ENCODE measurements at places on chromosomes 5 and 9.

GRCh38 chr9:94734054-94734754 is 7.7 kb downstream of the AOPEP start:
- DNase-seq, result peak; percentile 61

- DNase-seq, result no peak
These were observed 337.7 kb downstream of the CDK5RAP2 start for GRCh38 chr9:120242116-120242811.

- no peak for DNase-seq
These were observed 1.3 kb downstream of the TEX53 start for GRCh38 chr9:114656301-114656700.

GRCh38 chr9:14517154-14517906 is 175.9 kb downstream of the ZDHHC21 start:
- no peak for DNase-seq

- no peak for DNase-seq
These were observed 309.6 kb upstream of the CCNH start for GRCh38 chr5:87722286-87722685.

DNA sequence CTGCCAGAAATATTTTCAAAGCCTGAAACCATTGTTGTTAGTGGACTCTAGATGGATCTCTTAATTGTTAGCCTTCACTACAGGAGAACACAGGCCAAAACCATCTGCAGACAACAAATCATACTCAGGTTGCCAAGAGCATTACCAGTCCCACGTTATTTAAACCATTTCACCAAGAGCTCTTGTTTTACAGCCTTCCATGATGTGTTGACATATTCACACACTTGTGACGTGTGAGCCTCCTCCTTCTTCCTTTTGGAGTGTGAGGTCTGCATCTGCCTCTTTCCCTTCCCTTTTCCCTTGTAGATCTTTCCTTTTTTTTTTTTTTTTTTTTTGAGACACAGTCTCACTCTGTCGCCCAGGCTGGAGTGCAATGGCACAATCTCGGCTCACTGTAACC is 279.0 kb downstream of the AUH start:
- DNase-seq, result peak; percentile 19

DNA sequence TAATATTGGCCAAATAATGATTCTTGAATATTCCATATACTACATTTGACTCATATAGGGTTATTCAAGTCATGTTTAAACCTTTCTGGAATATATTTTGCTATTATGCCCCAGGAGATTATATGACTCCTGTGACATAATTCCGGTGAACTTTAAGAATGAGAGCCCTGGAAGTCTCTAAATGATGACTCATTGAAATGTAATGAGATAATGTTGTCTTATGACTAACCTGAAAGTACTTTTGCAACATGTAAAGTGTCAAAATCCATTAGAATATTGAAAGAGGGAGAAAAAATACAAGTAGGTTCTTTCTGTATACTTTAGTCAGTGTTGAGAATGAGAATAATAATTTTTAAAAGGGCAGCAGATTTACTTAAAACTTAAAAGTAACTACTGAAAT is 830.4 kb downstream of the MAT2B start:
- no peak for DNase-seq

- no peak for DNase-seq
These were observed 81.0 kb downstream of the NDUFAF2 start for GRCh38 chr5:61026004-61026403.

DNA sequence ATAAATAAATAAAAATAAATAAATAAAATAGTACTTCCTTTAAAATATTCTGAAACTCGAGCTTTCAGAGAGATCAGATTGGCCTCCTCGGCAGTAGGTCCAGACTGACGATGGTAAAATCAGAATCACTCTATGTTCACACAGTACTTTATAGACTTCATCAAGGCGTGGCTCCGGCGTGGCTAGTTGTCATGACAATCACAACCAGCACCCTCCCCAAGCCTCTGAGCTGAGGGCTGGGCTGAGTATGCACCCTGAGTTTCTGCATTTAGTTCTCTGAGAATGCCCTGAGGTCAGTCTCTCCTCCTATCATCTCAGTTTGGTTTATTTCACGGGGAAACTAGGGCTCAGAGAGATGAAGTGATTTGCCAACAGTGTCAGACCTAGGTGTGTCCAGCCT is 43.3 kb upstream of the BARHL1 start:
- no peak for DNase-seq

DNA sequence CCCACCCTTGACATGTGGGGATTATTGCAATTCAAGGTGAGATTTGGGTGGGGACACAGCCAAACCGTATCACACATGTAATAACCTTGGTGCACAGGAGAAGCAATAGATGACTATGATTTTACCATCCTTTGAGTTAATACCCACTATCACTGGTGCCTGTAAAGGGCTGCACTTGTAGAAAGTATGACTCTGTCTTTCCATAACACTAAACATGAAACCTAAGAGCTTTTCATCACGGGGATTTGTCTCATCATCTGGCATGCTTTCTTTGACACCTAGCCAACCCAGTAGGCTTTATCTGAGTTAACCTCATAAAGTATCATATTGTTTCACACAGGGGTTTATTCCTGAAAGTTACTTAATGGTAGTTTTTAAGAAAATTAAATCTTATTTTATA is 188.9 kb upstream of the TNC start:
- DNase-seq, result no peak

DNA sequence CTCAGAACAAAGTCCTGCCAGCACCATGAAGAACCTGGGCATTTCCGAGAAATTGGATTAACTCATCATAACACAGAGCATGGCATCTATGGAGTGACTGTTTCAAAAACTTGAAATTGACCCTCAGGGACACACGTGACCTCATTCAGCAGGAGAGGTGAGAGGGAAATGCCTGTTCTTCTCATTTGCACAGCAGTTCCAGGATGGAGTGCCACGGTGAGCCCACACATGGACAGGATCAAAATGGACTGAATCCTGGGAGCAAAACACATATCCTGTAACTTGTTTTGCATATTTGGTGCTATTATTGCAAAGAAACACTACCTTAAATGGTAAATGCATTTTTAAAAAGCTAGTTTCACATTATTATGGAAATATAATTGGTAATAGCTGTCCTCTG is 256.1 kb upstream of the IRX2 start:
- no peak for DNase-seq

DNA sequence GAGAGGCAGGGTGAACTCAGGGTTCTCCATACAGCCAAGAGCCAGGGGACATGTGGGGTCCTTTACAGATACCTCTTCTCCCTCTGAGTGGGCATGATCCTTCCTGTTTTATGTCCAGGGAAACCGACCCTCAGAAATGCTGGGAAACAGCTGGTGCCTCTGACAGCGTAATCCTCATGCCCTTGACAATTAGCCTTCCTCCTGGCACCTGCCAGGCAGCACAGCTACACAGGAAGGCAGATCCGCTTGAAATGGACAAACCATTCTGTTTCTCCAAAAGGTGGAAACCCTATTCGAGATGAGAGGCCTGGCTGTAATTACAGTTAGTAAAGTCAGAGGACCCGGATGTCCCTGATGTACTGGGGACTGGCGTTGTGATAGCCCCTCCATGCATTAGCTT is 7.2 kb downstream of the ERGIC1 start:
- no peak for DNase-seq

DNA sequence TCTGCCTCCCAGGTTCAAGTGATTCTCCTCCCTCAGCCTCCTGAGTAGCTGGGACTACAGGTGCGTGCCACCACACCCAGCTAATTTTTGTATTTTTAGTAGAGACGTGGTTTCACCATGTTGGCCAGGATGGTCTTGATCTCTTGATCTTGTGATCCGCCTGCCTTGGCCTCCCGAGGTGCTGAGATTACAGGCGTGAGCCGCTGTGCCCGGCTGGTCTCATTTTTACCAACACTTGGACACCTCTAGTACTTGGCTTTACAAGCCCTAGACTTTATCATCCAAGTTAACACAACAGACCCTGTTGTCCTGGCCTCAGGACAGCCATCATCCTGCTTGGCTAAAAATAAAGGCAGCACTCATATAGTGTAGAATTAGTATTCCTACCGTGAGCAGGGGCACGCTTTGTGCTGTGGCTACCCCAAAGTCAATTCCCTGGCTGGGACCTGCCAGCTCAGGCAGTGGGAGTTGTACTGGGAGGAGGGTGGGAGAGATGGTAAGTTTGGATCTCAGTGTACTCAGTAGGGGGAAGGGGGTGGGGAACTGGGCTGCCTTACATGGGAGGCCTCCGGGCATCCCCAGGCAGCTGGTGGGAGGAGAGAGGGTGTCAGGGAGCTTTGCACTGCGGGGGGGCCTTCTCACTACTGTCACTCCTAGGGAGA is 6.6 kb downstream of the PDZD2 start:
- no peak for DNase-seq

All from inflammatory macrophage (primary cell).